ENCODE measurements at places on chromosomes 5 and 9. TPM values are rescaled to one million over a fixed set of nuclear protein-coding genes. Genes with fewer than 3 reads are reported as not detected.

Gene SH3PXD2B
- total RNA-seq = 5.1 TPM

Gene FBXL7
- 26.2 TPM for total RNA-seq

Gene SOX30
- total RNA-seq = 0.13 TPM

Gene CLIC3
- total RNA-seq = 12.9 TPM

DNA sequence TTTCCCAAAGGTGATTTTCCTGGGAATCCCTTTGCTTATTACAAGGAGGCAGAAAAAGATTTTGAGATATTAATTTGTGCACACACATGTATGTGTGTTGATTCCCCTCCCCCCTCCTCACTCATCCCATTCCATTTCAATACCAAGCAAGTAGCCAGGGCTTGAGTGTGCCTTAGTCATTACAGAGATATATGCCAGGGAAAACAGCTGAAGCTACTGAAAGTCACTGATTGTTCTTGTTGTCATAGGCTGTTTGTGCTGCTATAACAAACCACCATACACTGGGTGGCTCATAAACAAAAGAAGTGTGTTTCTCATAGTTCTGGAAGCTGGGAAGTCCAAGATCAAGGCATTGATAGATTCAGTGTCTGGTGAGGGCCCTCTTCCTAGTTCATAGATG, 158.6 kb downstream of the BAAT start:
- DNase-seq = no peak

- DNase-seq = no peak
These were observed 21.0 kb downstream of the CSF1R start for GRCh38 chr5:150065346-150065745.

DNA sequence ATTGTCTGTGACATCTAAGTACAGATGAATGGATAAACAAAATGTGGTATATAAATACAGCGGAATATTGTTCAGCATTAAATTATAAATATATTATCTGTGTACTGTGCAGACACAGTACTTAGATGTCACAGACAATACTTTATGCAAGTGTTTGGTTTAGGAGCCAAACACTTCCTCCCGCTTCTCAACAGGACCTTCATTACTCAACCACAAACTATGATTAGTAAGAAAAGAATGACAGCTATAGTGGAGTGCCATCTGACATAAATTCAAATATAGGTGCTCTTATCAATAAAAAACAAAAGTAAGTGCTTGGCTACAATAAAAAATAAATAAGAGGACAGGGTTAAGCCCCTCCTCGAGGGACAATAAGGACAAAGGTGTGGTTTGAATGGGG, 38.9 kb upstream of the STX17 start:
- DNase-seq = no peak

- DNase-seq = no peak
These were observed 92.1 kb downstream of the LMNB1 start for GRCh38 chr5:126869005-126869451.

DNA sequence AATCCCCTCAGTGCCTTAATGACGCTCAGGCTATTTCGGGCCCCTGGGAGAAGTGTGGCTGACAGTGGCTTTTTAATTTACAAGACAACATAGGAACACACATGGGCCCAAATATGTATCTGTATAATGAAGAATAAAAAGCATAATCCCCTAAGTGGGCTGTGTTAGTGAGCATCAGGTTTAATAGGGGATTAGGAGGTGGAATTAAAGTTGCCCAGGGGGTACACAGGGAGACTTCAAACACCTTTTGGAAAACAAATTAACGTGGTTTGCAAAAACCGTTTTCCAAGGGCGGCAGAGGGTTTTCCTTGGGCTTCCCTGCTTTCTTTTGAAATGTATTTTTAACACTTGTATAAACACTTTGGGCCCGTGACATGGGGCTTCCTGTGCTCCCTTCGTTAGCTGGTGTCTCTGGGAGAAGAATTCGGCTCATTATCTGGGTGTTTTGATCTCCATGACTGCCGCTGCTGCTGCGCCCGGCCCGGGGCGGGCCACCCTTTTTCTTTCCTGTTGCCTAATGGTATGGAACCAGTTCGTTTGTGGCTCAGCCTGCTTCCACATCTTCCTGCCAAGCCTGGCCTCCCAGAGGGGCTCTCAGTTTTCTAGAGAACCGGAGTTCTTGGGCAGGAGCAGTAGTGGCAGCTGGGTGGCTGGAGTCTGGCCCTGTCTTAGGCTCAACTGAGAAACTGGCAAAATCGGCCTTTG, 173.0 kb downstream of the MACROH2A1 start:
- peak; percentile 55 for DNase-seq

All from cardiac septum (tissue), 1 donor.